ENCODE measurements at places on chromosomes 4 and X.

GRCh38 chr4:173777421-173777820, 247.4 kb upstream of the HAND2 start:
- DNase-seq = no peak

DNA sequence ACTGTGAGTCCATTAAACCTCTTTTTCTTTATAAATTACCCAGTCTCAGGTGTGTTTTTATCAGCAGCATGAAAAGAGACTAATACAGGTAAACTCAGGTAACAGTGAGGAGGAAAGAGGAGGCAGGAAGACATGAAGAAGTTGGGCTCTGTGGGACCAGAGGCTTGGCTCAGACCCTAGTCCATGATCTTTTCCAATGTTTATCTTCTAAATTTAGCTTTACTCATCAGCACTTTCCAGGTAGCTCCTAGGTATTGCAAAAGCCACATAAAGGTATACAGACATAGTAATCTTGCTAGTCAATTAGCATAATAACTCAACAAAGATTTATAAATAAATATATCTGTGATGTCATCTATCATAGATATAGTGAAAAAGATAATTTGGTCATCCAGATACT, 11.2 kb upstream of the FRYL start:
- no peak for DNase-seq

- no peak for DNase-seq
Observed at GRCh38 chrX:155611302-155611701, 1.4 kb downstream of the TMLHE start.

GRCh38 chrX:4674028-4674782, 960.8 kb upstream of the PRKX start:
- no peak for DNase-seq

- DNase-seq = no peak
Observed at GRCh38 chr4:111502626-111503025, 642.6 kb upstream of the FAM241A start.

DNA sequence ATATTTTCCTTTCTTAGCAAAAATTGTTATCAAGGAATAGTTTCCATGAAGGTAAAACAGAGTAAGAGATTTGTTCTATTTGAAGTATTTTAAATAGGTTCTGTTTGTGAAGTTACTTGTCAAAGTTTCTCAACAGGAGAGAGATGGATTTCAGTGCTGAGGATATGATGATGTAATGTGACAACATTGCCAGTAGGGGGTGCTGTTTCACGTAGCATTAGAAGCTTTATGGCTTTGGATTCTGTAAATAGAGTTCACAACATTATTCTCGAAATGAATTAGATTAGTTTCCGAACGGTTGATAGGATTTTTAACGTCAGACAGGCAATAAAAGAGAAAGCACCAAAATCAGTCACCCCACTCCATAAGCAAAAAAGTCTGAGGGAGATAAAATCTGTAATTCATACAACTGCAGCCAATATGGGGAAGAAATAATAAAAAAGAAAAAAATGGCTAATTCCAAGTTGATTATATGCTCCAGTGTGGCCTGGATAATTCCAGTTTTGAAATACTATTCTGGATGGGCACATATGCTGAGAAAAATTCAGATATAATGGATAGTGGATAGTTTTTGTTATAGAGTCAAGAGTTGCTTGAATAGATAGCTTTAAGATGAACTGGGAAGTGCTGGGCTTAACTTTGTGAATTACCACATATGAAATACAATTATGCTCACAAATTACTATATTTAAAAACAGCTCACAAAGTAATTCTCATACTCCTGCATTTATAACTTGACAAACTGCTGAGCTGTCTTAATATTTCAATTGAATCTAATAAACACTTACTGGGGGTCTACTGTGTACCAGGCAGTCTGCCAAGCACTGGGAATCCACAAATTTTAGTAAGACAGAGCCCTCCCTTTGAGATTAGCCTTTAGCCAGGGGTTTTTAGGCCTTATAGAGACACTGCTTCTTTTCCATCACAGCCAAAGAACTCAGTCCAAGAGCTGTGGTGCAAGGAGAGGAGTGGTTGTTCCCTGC, 109.1 kb downstream of the GPAT3 start:
- peak; percentile 8 for DNase-seq

GRCh38 chrX:49162620-49163019, at the start of gene MAGIX:
TSS of gene MAGIX (plus strand) at chrX:49162758. CDS start at chrX:49162890, 132 bp downstream.
- no peak for DNase-seq

GRCh38 chrX:47420962-47421361, 50.6 kb downstream of the ZNF157 start:
- DNase-seq = no peak
